ENCODE measurements at places on chromosomes 3 and 15.
A peak's percentile ranks its signal among the peaks of the same experiment; 100 is the strongest.

DNA sequence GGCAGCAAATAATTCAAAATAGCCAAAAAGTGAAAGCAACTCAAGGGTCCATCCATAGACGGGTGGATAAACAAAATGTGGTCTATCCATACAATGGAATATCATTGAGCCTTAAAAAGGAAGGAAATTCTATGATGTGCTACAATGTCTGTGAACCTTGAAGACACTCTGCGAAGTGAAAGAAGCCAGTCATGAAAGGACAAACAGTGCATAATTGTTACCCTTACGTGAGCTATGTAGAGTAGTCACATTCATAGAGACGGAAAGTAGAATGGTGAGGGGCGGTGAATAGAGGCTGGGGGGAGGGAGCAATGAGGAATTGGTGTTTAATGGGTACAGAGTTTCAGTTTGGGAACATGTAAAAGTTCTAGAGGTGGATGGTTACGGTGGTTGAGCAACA lies 18.1 kb downstream of the IGF1R start:
- DNase-seq = no peak

DNA sequence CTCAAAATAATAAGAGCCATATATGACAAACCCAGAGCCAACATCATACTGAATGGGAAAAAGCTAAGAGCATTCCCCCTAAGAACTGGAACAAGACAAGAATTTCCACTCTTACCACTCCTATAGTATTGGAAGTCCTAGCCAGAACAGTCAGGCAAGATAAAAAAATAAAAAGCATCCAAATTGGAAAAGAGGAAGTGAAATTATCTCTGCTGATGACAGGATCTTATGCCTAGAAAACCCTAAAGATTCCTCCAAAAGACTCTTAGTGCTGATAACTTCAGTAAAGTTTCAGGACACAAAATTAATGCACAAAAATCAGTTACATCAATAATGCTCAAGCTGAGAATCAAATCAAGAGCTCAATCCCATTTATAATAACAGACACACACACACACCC lies 45.9 kb upstream of the SLC2A2 start:
- DNase-seq = peak; percentile 9

DNA sequence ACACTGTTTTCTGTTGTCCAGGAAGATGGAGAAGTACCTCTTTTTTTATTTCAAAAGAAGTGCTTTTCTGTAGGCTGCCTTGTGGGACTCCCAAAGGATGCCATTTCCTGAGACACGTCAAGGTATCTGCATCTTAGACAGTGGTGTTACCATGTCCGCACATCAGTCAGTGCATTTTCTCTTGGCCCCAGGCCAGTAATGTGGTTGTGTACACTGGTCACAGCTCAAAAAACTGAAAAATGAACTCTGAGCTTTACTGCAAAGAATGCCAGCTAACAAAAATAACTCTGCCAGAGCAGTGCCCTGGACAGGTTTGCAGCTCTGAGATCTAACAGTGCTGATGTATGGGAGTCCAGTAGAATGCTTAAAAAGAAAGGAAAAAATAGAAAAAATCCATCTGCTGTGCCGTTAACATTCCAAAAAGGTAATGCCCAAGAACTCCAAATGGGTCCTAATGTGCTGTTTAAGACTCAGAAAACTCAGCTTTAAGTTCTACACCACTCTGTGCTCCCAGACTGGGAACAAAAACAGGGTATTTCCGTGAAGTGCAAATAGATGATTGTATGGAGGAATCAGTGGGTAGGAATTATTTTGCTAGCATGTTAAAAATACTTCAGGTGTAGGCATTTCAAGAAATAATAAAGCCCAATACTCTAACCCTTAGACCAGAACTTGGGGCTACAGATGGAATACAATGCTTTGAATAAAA lies 315.9 kb downstream of the FEZF2 start:
- DNase-seq = no peak

DNA sequence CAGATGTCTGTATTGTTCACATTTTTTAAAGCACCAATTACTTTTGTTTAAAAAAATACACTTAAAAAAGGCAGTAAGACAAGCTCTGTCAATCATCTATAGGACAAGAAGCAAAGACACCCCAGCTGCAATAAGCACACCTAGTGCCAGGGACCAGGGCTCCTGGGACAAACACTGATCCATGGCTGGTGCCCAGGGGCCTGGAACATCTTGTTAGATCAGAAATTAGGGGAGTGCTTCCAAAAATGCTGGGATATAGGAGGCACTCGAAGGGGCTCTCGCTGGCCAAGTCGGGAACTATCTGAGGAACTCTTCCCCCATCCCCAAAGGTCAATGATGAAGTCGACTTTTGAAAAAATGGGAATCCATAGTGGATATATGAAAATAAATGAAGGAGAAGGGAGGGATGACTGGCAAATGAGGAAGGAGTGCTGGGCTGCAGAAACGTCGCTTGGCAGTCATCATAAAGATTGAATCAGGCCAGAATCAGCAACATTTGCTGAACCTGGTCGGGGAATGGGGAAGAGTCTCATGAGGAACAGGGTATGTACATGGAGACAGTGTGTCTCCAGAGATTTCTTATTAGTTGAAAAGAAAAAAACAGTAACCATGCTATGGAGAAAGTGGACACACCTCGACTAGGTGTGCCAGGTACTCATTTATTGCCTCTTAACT lies 28.5 kb downstream of the TSPAN3 start:
- DNase-seq = no peak

- no peak for DNase-seq
Observed at GRCh38 chr3:64759811-64760210, 72.0 kb upstream of the ADAMTS9 start.

GRCh38 chr3:24628523-24629258 lies 134.0 kb upstream of the THRB start:
- DNase-seq = no peak

GRCh38 chr3:100089812-100090668 lies 24.3 kb downstream of the FILIP1L start:
- peak; percentile 52 for DNase-seq

DNA sequence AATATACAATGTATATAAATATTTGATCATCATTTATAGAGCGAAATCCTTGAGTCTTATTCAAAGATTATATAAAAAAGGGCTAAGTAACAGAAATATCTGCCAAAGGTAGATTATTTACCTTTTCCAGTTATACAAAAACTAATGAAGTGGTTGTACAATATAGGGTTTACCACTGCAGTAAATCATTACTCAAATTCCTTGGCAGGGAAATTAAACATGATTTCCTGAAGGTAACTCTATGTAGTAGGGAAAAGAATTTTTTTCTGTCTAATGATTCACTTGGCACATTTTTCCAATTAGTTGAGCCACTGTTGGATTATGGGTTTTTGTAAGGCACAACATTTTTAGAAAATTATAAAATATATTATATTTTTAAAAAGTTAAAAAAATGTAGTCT lies 129.6 kb downstream of the NR2F2 start:
- no peak for DNase-seq

DNA sequence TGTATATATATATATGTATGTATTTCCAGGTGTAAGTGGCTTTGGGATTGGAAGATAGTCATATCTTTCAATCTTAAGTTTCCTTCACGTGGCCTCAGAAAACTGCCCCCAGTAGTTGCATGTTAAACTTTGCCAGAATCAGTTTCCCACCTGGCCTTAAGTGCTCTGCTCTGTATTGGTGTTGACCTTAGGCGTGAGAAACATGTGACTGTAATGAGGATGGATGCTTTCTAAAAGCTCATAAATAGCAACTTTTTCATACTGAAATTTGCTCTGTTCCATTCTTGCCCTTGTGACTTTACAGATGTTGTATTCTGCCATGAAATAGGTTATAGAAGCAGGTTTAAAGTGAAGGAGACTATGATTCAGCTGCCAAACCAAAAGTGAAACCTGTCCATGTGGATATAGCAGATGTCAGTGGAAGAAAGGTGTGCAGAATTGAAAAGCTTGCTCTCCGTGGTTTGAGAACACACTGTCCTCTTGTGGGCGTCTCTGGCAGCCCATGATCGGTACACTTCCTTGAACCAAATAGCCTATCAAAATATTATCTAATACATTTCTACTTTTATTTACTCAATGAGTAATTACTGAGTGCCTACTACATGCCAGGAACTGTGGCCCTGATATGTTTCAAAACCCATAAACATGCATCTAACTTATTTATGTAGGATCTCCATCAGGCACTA lies 15.8 kb downstream of the SCG5 start:
- no peak for DNase-seq

GRCh38 chr15:27885201-27885600 lies 213.9 kb downstream of the OCA2 start:
- no peak for DNase-seq

DNA sequence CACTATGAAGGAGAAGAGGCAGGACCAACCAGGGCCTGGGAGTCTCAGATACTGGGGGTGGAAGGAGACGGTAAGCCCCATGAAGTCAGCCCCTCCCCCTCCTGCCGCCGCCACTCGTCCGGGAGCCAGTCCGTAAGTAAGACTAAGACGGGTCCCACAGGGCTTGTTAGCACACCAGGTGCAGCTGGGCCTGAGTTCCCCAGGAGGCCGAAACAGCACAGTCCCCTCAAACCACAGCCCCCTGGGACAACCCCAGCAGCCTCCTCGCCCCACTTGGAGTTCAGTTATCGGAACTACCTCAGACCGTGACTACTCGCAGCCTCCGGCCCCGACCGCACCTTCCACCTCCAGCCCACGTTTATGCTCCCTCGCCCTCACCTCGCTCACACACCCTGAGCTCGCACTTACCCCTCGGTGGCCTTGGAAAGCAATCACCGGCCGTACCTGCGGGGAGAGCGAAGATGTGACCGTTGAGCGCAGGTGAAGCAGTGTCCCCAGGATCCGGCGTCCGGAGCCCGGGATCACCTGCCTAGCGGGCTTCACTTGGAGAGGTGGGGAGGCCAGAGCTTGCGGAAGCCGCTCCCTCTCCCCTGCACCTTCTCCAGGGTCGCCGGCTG lies 557 bp downstream of the ELL3 start:
- no peak for DNase-seq

DNA sequence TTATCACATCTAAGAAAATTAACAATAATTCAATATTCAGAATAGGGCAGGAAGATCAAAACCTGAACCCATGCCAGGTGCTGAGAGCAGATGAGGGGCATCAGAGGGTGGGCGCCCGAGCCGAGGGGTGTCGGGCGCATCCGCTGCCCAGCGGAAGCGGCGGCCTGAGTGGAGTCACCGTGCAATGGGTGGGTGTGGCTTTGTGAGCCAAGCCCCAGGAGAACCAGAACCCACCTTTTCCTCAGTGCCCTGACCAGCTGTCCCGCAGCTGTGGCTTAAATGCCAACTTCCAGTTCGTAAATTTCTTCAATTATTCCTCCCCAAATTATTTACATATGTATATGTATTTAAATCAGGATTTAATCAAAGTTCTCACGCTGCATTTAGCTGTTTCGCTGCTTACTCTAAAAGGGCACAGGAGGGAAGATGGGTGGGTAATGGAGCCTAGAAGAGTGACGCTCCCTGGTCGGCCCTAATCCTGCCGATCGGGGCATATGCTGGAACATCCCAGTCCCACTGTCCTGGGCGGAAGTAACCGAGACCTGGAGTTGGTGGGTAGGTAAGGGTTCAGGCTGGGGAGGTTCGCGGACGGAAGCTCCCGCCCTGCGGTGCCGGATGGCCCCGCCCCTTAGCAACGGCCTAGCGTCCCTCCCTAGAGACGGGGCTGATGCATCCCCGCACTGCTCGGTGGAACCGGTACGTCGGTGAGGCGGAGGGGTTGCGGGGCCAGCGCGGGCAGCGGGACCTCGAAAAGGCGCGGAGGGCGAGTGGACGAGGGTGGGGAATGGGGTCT lies 1.3 kb downstream of the DNAH1 start:
- no peak for DNase-seq
